Activated naive CD8-positive, alpha-beta T cell treated with anti-CD3 and anti-CD28 coated beads, Interleukin-2, amount 50 U/mL, for 24 hours (primary cell): ENCODE measurements at places on chromosomes 5 and 9.

DNA sequence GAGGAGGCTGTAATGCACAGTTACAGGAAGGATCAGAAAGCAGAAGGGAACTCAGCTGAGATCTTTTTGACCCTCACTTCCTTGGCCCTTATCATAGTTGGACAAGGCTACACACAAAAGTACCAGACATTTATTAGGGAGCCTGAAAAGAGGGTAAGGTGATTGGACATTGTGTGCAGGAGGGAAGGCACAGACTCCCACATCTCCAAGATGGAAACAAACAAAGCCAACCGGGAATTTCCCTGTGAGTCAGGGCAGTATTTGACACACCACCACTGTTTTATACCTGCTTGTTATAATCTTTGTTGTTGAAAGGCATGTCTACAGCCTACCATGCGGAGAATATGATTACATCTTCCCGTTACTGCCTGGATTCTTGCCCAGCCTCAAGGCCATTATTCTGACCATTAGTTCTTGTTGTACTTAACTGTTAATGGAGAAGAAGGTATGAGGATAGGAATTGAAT, 3.0 kb upstream of the CCNG1 start:
- peaks cover 29% of the 10 kb centered on the region for H3K4me1 ChIP-seq
- H3K27ac ChIP-seq = no peak overlapping the region
- H3K4me3 ChIP-seq = no peak overlapping the region
- peaks cover 2% of the 10 kb centered on the region for H3K36me3 ChIP-seq
- no peak for DNase-seq
- H3K27me3 ChIP-seq = peaks cover 2% of the 10 kb centered on the region

DNA sequence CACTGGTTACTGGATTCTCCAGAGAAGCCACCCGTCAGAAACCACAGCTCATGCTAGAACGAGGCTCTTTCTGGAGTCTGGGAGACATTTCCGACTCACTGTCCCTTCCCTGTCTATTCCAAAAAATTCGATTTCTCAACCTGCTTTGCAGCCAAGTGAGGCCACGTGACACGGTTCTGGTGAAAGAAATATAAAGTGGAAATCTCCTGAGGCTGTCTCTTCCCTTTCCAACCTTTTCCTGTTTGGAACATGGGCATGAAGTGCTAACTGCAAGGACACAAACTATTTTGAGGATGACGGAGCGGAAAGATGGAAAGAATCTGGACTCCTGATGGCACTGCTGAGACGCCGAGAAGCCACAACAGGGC, 6.1 kb upstream of the PTGS1 start:
- no peak for DNase-seq
- H3K36me3 ChIP-seq = no peaks in the 10 kb centered on the region
- H3K4me3 ChIP-seq = no peak overlapping the region
- no peaks in the 10 kb centered on the region for H3K27me3 ChIP-seq
- H3K27ac ChIP-seq = no peak overlapping the region

- H3K4me1 ChIP-seq = peaks cover 65% of the 10 kb centered on the region
- peak overlapping the region; percentile 66 for H3K4me3 ChIP-seq
- no peak for DNase-seq
- peaks cover 25% of the 10 kb centered on the region for H3K36me3 ChIP-seq
- H3K27ac ChIP-seq = peak overlapping the region; percentile 96
These were observed 31.9 kb downstream of the CAMK4 start for GRCh38 chr5:111256128-111256527.

- no peak for DNase-seq
- H3K27ac ChIP-seq = no peak overlapping the region
- no peaks in the 10 kb centered on the region for H3K4me1 ChIP-seq
These were observed 81.1 kb upstream of the PUM3 start for GRCh38 chr9:2925016-2925415.

DNA sequence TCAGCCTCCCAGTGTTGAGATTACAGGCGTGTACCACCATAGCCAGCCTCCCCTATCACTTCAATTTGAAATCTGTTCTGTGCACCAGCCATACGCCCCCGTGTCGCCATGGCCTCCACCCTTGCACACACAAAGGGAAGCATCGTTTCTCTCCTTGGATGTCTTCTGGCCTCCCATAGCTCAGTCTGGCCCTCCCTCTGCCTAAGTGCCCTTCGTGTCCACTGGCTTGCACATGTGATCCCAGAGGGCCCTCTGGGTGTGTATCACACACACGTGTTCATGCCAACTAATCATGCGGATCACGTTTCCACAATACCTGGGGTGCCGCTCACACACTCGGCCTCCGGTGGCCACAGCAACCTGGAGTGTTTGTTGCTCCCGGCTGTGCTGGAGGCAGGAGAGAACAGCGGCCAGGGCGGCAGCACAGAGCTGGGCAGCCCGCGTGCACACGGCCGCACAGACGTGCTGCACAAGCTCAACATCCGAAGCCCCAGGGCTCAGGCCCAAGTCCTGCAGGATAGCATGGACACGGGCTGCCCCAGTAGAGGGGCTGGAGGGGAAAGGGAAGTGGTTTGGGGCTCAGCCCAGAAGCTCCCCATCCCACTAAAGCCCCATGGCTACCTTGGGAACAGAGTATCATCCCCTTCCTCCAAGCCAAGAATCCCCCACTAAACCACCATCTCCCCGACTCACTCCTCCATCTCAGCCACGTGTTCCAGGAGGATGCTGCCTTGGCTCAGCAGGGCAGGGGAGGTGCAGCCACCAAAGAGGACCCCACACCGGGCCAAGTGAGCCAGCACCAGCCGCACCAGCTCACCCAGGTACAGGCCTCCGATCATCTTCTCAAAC, 10.9 kb downstream of the HK3 start:
- no peak for DNase-seq
- H3K4me3 ChIP-seq = no peak overlapping the region
- peak overlapping the region; percentile 22 for H3K27ac ChIP-seq
- H3K4me1 ChIP-seq = no peaks in the 10 kb centered on the region

DNA sequence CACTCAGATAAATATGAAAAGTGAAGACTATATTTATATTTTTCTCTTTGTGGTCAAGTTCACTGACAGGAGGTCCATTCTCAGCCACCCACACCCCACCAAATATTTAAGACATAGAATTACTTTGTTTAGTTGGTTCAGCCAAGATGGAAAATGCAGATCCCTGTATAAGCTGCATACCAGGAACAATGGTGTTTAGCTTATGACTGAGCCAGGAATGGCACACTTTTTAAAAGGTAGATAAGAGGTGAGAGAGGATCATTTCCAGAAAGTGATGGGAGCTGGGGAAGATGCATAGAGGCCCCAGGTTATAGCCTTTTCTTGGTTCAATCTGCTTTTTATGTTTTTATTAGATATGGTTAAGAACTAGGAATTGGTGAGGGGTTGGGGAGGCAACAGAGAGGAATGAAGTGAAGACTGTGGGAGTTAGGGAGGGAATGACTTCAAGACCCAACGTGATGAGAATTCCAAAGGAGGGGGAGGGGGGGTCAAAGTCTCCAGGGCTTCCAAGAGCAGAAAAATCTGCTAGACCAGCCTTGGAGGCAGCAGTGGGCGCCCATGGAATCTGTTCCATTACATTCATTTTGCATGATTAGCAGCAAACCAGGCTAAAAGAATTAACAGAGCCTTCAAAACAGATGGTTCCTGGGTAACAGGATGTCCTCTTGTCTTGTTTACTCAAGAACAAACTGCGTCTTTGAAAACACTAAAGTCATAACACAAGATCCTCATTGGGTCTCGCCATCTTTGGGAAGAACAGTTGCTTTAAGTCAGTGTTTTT, 95.2 kb downstream of the FGF1 start:
- DNase-seq = no peak
- H3K27ac ChIP-seq = no peak overlapping the region
- no peak overlapping the region for H3K4me3 ChIP-seq
- H3K36me3 ChIP-seq = no peaks in the 10 kb centered on the region

DNA sequence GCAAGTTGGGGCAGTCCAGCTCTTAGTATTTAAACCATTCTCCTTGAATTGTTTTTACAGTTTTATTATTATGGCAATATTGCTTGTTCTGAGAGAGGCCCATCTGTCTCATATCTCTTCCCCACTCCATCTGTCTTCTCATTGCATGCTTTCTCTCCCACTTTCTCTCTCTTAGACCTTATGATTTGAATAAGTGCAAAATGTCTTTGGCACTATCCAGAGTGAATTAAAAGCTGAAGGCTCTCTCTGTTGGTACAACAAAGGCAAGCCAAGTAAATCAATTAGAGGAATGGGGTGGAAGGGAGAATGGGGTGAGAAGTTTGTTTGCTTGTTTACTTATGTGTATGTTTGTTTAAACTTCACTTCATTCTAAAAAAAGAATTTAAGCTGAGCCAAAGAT, 195.3 kb upstream of the RFX3 start:
- DNase-seq = no peak
- peaks cover 1% of the 10 kb centered on the region for H3K27me3 ChIP-seq
- no peaks in the 10 kb centered on the region for H3K4me1 ChIP-seq
- no peak overlapping the region for H3K4me3 ChIP-seq
- no peaks in the 10 kb centered on the region for H3K36me3 ChIP-seq
- H3K27ac ChIP-seq = no peak overlapping the region

- peaks cover 21% of the 10 kb centered on the region for H3K36me3 ChIP-seq
- no peak for DNase-seq
- peak overlapping the region; percentile 95 for H3K4me3 ChIP-seq
- peak overlapping the region; percentile 81 for H3K27ac ChIP-seq
- H3K27me3 ChIP-seq = peaks cover 2% of the 10 kb centered on the region
- peaks cover 33% of the 10 kb centered on the region for H3K4me1 ChIP-seq
These were observed 656 bp downstream of the CEP78 start for GRCh38 chr9:78236551-78236910.

GRCh38 chr5:96750110-96750822, 57.5 kb downstream of the ERAP1 start:
- peaks cover 17% of the 10 kb centered on the region for H3K4me1 ChIP-seq
- no peaks in the 10 kb centered on the region for H3K27me3 ChIP-seq
- peaks cover 24% of the 10 kb centered on the region for H3K36me3 ChIP-seq
- DNase-seq = no peak

- H3K27ac ChIP-seq = no peak overlapping the region
- H3K27me3 ChIP-seq = peaks cover 4% of the 10 kb centered on the region
- no peak for DNase-seq
- H3K4me3 ChIP-seq = no peak overlapping the region
- peaks cover 11% of the 10 kb centered on the region for H3K4me1 ChIP-seq
These were observed 159.5 kb upstream of the MAST4 start for GRCh38 chr5:66436721-66437120.
